ENCODE measurements at places on chromosomes 7 and 10.

DNA sequence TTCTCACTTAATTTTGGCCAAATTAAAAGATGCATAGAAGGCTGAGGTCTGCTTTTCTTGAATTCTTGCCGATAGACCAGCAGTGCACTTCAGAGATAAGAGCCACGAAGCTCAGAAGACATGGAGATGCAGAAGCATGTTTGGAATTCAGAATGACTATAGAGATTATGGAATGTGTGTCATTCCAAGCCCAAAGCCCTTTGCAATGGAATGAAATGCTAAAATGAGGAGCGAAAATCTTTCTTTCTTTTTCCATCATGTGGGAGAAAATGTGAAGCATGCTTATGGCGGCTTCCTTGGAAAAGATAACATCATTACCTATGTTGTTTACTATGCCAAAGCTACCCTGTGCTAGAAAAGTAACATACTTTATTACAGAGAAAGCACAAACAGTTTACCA, 257.0 kb upstream of the RNF32 start:
- no peak for DNase-seq

DNA sequence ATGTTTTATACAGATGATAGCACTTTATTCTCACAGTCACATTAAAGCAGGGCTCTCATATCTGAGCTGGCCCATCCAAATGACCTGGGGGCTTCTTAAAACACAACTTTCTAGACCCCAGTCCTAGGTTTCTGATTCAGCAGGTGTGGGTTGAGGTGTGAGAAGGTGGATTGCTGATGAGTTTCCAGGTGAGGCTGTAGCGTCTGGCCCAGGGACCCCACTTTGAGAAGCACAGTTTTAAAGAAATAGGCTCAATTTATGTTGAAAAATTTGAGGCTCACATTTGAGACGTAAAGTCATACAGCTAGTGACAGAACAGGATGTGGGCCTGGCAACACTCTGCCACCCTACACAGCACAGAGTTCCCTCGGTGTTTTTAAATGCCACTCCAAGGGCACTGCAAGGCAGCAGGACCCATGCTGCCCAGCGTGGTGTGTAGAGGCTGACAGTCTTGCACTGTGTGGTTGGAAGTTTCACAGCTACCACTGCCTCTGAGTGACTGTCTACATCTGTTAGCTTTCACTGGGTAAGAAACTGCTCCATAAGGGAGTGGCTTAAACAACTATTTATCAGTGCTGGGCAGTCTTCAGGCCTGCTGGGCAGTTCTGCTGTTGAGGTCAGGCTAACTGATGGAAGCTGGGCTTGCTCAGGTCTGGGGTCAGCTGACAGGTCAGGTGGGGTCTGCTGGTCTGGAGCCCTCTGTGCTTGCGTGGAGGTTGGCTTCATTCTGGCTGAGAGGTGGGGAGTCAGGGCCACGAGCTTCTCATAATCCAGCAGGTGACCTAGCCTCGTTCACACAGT, 319.7 kb downstream of the CXCL12 start:
- no peak for DNase-seq

DNA sequence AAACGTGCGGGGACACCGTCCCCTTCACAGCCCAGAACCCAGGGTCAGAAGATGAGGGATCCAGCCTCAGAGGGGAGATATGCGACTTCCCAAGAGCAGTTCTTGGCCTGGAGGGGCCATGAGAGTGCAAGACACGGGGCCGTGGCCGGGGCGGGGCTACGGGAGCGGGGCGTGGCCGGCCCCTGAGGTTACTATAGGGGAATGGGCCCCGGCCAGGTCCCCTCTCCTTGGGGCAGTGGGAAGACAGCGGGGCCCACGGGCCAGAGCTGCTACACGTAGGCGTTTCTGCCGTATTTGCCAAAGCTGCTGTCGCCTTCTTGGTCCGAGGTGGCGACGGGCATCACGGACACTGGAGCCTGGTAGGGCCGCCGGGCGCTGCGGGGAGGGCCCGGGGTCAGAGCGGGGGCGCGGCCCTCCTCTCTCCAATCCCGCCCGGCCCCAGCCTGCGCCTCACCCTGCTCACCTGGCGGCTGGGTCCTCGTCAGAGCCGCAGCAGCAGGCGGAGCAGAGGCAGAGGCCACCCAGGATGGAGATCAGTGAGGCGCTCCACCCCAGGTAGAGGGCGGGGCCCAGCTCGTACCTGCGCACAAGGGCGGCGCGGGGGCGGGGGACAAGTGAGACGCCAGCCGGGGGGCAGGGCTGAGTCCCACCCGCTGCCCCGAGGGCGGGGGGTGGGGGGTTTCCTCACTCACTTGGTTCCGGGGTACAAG, 5.3 kb downstream of the CLDN15 start:
- DNase-seq = peak; percentile 76

DNA sequence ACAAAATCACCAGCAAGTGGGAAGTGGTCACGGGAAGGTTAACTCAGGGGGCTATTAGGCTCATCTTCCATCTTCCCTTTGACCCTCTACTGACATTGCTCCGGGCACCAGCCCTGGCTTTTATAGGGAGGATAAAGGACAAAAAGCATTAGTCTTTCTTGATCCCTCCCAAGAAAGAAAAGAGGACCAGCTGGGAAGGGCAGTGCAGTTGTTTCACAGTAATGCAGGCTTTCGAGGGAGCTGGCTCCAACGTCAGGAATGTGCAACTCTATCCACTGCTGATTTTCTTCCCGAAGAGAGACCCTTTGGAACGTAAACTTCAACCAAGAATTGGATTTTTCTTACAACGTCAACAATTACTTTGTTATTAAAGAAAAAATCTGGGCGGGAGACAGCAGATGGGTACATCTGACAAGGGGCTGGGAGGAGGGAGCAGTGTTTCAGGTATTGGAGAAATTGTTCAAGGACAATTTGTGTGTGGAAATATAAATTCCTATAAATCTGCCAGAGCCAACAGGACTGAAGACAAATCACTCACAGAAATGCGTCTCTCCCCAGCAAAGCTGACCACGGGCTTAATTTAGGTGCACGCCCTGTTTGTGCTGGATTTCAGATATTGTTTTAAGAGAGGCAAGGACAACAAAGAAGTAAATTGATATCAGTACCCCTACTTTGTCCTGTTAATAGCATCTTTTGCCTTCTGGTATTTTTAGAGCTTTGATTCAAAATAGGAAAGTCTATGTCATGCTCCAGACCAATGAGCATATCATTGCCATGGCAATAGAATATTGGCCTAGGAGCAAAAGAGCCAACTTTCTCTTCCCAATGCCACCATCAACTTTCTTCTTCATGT, 23.4 kb upstream of the ARID5B start:
- DNase-seq = no peak

GRCh38 chr7:51269911-51270310, 46.7 kb downstream of the COBL start:
- DNase-seq = no peak

DNA sequence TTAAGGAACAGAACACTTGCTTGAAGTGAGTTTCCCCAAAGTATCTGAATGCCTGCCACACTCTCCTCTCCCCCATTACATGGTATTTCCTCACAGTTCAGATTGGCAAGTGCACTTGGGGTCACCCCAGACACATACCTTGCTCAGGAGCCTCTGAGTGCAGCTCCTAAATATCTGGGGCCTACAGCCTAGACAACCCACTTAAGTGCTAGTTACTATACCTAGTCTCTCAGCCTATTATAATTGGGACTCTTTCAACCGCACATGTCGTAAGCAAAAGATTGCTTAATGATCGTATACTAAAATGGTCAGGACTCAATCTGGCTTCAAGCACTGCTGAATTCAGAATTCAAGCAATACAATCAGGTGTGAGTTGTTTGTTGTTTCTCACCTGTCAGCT, 19.9 kb downstream of the TMEM176B start:
- no peak for DNase-seq

- DNase-seq = no peak
These were observed 28.8 kb downstream of the CACUL1 start for GRCh38 chr10:118725886-118726500.

- peak; percentile 1 for DNase-seq
These were observed 371.9 kb upstream of the ZMIZ1 start for GRCh38 chr10:78696791-78697395.

GRCh38 chr10:104035194-104036068, 50.2 kb downstream of the COL17A1 start:
- no peak for DNase-seq

- DNase-seq = no peak
These were observed 111.2 kb downstream of the GALNT11 start for GRCh38 chr7:152136686-152137085.

DNA sequence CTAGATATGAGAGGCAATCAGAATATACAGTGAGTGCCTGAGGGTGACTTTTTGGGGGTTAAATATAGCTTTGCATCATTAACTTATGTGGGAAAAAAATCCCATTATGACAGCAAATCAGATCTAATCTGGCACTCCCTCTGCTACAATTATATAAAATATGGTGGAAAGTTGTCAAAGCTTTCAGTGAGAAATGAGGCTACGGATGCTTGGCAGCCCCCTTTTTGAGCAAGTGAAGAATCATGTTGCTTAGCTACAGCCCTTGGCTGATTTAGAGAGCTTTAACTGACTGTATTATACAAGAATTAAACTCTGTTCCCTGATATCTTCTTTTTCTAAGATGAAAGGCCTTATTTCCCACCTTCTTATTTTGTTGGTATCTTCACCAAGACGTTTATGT, 57.4 kb downstream of the GPR158 start:
- no peak for DNase-seq

DNA sequence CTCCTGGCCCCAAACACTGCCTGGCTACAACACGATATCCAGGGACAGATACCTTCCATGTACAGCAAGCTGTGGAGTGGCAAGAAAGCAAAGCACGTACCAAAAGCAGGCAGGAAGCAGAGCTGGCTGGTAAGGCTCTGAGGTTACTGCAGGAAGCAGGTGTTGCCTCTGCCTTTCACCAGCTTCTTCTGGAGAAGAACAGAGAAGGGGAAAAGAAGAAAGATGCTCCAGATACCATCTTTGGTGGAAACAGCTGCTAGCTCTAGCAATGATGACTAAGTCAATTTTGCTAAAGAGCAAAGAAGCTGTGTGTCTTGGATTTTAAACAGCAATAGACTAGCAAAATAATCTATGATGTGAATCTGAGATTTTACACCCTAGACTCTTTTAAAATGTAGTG, 34.9 kb upstream of the PRSS1 start:
- DNase-seq = no peak

DNA sequence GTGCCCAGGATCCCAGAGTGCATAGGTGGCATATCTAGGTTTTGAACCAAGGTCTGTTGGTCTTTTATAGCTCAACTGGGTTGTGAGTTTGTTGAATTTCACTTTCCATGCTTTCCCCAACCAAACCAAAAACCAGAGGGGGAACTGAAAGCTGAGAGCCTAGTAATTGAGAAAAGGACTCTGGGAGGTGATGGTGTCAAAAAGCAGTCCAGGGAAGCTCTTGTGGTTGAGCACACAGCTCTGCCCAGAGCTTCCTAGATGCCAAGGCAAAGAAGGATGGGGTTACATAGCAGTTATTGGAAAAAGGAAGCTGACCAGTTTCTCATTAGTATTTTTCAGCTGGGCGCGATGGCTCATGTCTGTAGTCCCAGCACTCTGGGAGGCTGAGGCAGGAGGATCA, 9.9 kb downstream of the POR start:
- DNase-seq = no peak

DNA sequence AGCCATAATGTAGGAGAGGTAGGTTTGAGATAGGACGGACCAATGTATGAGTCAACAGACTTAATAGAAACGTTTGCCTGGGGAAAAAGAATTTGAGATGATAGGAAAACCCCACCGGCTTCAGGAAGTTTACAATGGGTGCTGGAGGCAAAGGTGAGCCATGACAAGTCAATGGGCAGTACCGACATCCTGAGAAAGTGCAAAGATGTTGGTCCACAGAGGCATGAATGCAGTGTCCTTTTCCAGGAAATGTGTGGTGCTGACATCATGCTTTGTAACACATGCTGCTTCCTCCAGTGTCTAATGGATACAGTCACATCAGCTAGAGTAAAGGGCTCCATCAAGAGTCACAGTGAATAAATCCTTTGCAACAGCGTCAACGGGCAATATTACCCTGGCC, 533.6 kb downstream of the INHBA start:
- no peak for DNase-seq

- DNase-seq = no peak
These were observed 237.8 kb downstream of the SEMA3D start for GRCh38 chr7:84949067-84949466.

DNA sequence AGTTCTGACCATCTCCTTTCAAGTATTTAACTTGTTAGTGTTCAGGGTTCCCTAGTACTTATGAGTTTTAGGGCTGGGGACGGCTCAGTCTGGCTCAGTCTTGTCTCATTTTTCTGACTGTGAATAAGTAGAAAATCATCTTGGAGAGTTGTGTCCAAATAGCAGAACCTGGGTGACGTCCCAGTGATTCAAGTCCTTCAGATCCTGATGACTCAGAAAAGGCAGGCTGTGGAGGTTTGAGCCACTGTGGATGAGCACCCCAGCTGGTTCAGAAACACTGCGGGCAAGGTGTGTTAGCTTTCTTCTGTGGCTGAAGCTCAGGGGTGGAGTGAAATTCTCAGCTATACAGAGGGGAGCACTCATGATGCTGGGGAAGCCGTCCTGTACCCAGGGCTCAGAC, 154.4 kb upstream of the NPY start:
- DNase-seq = no peak

DNA sequence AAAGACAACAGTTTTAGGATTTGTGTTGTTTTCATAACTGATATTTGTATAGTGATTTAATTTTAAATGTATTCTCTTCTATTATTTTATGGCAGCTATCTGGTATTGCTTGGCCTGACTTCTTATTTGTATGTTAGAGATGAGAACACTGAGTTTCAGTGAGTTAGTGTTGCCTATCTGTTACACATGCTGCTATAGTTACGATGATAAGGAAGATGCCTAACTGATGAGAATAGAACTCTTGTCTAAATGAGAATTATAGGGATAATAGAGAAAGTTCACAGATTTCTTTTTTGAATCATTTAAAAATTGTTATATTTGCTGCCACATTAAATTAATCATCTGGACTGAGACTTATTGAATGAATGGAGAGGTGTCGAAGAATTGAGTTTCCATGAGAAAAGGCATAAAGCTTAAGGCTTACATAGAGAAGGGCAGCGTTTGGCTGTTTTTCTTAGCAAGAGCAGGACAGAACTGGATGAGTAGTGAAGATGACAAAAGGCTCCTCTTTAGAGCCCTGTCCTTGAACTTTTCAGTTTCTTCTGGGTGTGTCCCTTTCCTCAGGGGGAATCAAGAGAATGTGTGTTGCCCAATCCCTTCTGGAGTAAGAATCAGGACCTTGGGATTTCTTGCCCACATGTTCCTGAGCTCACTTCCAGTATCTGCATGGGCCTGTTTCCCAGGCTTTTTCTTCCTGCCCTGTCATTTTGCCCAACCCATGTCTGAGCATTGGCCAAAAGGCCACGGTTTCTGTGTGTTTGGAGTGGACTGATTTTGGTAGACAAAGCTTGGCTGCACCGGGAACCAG, 195.6 kb upstream of the CSTF2T start:
- DNase-seq = no peak

Data from NCI-H2081 (cell line).